ENCODE measurements at places on chromosomes 2 and 18.

GRCh38 chr2:170764880-170765261, 5.3 kb upstream of the ERICH2 start:
- DNase-seq: no peak

DNA sequence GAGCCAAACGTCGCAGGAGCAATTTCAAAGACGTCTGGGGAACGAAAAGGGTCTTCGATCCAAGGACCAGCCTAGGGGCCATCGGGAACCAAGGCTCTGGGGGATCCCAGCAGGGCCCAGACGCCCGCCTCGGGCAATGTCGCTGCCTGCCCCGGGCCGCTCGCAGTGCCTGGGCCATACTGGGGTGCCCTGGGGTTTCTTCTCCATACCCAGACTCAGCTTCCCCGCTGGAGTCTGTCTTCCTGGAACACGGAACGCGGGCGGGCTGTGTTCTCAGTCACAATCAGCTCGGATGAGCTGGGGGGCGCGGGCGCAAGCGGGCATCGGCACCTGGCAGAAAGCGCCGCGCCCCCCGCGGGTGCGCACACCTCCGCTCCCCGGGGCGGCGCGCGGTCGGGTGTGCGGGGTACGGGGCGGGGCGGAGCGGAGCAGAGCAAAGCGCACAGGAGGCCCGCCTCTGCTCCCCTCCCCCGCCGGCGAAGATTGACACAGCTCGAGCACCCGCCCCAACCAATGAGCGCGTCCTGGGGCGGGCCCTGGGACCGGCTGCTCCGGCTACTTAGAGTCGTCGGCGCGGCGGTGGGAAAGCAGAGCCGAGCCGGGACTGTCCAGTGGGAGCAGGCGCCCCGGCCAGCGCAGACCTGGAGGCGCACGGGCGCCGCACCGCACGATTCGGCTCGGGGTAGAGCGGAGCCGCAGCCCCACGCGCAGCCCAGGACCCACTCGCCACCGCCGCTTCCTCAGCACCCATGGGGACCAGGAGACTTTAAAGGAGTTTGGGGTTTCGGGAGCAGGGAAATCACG, at the start of gene LRATD1:
Gene LRATD1 (plus strand): TSS at position 585 of the 804 bp plus-strand sequence. CDS start 1,263 bp downstream, outside the sequence.
- no peak for DNase-seq

GRCh38 chr2:23208339-23208738, 176.6 kb upstream of the KLHL29 start:
- DNase-seq: no peak

DNA sequence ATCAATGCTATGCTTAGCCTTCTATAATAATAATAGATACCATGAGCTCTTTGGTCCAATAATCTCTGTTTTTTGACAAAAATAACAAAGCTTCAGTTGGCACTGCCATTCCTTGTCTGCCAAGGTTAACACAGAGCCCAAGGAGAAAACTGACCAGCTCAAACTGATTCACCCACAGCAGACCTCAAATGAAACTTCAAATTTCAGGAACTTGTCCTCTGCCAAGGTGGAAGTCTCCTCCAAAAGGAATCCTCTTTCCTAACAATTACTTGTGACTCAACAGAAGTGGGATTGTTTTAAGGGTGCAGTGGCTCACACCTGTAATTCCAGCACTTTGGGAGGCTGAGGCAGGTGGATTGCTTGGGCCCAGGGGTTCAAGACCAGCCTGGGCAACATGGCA, 12.1 kb downstream of the AAK1 start:
- DNase-seq: no peak

DNA sequence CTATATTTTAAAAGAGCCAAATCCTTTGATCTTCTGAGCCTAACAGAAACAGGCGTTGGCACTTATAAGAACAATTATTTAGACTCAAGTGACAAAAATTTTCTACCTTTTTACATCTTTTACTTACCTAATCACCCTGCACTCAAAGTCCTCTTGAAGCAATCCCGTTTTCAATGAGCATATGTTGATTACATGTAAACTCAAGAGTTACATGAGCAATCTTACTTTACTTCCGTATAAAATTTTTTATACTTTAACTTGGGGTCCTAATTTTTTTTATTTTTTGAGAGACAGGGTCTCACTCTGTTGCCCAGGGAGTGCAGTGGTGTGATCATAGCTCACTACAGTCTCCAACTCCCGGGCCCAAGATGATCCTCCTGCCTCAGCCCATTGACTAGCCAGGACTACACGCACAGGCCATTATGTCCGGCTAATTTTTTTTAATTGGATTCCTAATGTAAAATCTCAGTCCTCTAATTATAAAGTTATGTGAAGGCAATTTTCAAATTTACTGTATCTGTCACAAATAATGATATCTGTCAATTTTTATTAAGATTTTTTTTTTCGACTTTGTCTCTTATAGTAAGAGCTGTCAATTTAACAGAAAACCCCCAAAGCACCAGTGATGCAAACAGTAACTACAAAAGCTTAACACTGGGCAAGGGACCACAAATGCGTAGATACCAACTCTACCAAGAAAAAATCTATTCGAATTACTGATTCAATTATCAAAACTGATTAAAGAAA, 19.1 kb upstream of the STPG4 start:
- DNase-seq: no peak

- DNase-seq: no peak
These were observed 1.0 kb downstream of the CYP1B1 start for GRCh38 chr2:38074764-38075506.

DNA sequence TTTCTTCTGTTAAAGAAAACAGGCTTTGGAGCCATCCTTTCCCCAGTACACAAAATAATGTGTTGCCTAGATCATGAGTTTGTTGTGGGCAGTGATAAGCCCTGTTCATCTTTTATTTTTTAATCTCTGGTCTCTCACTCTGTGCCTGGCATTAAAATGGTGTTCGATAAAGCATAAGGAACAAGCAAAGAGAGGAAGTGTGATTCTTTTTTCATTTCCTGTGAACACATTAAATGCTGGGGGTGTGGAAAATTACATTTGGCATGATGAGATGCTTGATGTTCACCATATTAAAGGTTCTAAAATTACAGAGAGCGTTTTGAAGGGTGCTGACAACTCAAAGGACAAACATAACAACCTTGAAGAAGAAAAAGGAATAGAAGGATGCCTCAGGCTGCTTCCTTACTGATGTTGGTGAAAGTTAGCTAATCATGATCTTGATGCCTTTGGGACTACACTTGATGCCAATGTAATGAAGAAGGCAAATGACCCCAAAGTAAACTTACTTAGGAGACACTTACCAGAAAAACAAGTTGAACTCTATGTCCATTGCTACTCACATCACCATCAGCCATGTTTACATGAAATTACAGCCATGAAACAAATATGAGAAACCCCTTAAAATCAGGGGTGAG, 33.0 kb downstream of the TMEFF2 start:
- DNase-seq: no peak

Measured in AG04449 (cell line).